Activated T-helper 1 cell treated with anti-CD3 and anti-CD28 coated beads, Interleukin-12 subunit alpha, Interleukin-12 subunit beta, Interleukin-2, Interleukin-4 antibody, amounts not matched to agents 30 ng/mL and 10 ng/mL and 1 ng/mL, durations not matched to agents 14 hours and 24 hours and 36 hours (primary cell): ENCODE measurements at places on chromosomes 1 and 21. TPM values are rescaled to one million over a fixed set of nuclear protein-coding genes. Genes with fewer than 3 reads are reported as not detected.
A peak's percentile ranks its signal among the peaks of the same experiment; 100 is the strongest.

GPR25 gene
- total RNA-seq = not detected in 2 replicates

PIGR gene
- 0.07 TPM in 1 of 2 replicates, not detected in the other for total RNA-seq

PADI4 gene
- 0.17 TPM in 1 of 2 replicates, not detected in the other for total RNA-seq

RNF186 gene
- not detected in 2 replicates for total RNA-seq

DNA sequence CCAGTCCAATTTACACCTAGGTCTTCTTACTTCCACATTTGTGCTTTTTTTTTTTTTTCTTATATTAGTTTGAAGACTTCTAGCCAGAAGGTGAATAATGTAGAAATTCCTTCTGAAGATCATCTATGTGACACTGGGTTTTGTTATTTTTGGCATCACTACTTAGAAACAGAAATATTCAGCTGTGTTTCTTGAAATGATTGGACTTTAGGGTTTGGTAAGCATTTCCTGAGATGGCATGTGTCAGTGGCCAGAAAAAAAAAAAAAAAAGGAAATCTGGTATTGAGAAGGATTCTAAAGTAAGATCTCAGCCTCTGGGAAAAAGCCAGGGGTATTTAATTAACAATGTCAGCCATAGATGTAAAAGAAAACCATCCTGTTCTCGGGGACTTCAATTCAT is 43.4 kb upstream of the LRRC8C start:
- DNase-seq = no peak

DNA sequence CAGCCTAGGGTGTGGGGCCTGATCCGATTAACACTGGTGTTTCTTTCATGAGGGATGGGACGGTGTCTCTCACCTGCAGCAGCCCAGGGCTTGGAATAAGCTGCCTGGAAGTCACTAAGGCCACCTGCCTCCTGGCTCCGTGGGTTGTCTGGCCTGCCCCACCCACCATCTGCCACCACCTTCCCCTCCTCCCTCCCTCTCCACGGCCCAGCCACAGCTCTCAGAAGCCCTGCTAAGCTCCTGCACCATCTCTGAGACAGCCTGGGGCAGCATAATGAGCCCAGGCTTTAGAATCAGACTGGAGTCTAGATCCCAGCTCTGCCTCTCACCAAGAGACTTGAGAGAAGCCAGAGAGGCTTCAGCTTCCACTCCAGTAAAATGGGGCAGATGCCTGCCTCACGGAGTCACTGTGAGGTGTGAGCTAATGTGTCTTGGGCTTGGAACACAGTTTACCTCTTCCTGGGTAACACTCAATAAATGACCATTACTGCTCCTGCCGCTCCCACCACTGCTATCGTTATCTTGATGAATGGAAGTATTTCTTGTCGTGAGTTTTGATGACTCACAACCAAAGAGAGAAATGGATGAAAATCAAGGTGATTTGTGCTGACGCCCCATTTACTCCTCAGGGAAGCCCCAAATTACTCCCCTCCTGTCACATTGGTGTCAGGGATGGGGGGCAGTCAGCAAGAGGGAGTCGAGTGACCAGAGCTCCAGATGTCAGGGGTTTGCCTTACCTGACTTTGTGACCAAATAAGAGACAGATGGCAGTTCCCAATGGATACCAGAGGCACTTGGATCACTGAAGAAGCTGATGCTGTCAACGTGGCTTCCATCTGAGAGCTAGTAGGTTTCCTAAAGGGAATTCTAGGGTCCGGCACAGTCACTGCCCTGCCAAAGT is 23.5 kb upstream of the C1QA start:
- no peak for DNase-seq

GRCh38 chr1:104726917-104727316 is 977.2 kb downstream of the AMY1C start:
- no peak for DNase-seq

- DNase-seq = no peak
These were observed 601 bp downstream of the UBE2G2 start for GRCh38 chr21:44800971-44801467.

DNA sequence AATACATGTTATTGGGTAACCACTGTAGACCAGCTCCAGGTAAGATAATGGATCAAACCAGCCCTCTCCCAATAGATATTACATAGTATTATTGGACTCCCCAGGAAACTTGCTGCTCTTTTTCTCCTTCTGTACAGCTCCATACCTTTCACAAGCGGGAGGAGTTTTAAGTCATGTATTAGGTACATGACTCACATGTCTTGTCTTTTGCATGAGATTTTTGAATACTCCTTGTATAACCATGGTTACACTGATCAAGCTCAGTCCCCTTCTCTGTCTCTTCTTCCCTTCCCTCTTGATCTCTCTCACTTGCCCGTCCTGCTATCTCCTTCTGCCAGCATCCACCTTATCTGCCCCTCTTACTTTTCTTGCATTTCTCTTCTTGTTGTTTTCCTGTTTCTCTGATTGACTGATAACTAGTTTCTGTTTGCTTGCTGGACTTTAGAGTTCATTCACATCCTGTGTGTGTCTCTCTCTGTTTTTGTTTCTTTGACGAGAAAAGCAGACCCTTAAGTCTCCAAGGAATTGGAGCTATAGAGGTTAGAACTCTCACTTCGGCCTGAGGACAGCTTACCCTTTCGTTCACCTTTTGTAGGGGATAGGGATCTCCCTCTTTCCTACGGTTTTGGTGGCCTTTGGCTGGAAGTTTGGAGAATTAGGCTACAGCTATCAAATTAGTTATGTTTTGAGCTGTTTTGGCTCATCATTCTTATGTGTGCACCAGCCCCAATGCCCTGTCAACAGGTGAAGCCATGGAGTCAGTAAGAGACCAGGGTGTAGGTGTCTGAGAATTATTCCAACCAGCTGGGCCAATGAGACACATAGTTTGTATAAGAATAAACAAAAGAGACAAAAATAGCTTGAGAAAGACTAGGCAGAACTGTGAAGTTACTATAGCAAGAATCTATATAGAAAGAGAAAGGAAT is 49.0 kb upstream of the ASB17 start:
- no peak for DNase-seq

DNA sequence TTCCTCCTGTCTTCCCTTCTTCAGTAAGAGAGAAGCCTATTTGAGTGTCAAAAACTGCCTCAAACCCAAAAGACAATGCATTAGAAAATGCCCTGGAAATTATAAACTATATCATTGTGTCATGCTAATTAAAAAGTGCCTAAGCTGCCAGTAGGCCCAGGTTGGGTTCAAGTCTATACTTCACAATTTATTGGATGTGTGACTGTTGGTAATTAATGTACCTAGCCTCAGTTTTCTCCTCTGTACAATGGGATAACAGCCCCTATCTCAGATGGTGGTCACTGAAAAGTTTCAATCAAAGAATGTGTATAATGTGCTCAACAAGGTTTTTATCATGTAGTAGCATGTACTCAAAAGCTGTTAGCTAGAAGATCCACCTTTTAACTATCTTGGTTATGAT is 246.9 kb upstream of the DUSP10 start:
- DNase-seq = no peak

DNA sequence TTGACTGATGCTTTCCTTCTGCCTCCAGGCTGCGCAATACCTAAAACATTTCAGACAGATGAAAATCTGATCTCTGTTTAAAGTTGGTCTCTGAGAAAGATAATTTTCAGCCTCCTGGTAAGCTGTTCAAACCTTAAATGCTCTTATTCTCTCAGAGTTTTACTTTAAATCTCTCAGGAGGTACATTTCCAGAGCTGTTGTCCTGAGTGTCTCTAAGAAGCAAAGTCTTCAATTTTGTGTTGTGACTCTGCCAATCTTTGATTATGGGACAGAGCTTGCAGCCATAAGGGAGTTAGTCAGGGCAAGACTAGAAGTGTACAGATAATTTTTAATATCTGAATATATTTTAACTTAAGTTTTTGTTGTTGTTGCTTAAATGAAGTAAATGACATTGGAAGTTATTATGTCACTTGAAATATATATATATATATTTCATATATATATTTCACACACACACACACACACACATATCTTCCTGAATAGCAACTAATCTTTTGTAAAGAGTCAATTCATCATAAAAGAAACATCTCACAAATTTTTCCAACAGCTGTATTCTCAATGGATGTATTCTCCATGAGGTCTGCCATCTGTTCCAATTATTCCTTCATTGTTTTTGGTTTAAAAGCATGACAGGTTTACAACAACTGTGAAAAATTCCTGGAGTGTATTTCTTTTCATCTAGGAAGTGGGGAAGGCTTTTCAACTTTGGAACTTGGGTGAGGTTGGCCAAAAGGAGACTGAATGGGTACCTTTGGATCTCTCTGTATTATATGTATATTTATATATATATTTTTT is 259.4 kb downstream of the BACH1 start:
- DNase-seq = no peak

DNA sequence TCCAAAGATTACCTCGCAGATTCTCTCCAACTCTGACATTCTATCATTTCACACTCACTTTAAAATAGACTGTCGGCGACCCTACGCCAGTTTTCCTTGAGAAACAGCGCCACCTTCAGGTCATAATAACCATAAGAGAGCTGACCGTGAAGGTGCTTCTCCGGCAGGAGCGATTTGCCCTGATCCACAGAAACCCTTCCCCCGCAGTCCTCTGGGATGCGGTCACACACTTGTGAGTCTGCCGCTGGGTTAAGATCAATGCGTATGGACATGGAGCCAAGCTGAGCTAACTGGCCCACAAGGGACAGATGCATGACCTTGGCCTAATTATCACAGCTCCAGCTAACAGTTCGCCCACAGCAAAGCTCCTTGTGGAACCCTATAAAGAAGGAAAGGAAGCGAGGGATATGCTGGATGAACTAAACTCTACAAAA is 32.8 kb upstream of the IFNAR2 start:
- DNase-seq = peak; percentile 31

DNA sequence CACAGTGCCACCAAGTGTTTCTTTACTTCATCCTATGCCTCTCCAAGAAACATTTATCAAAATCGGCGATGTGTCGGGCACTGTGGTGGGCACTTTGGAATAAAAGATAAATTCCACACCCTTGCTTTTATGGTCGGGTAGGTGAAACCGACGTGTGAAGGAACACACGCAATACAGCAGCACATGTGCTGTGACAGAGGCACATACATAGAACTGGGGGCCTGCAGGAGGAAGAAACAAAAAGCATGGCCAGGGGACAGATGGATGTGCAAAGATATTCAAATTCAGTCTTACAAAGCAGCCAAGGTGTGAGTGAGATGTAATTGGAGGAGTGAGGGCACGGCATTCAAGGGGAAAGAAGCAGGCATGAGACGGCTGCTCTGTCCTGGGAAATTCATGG is 282.0 kb downstream of the PBX1 start:
- DNase-seq = no peak
